Diencephalon (tissue), 1 donor: ENCODE measurements at places on chromosomes 2 and 18. TPM values are rescaled to one million over a fixed set of nuclear protein-coding genes. Genes with fewer than 3 reads are reported as not detected.

Gene CPS1
- 3.2 TPM for total RNA-seq

Gene CUL3
- total RNA-seq, result 93.7 TPM

Gene TRIM54
- not detected for total RNA-seq

Gene IGFBP5
- 59.3 TPM for total RNA-seq

Gene CNDP1
- 0.23 TPM for total RNA-seq

Gene SPR
- 2.5 TPM for total RNA-seq
